Activated CD4-positive, alpha-beta T cell treated with anti-CD3 and anti-CD28 coated beads for 48 hours (primary cell): ENCODE measurements at places on chromosomes 4 and X.

GRCh38 chr4:169773889-169774288 is 16.1 kb upstream of the HPF1 start:
- DNase-seq: no peak

- no peak for DNase-seq
Observed at GRCh38 chr4:158129694-158130093, 43.1 kb downstream of the GASK1B start.

DNA sequence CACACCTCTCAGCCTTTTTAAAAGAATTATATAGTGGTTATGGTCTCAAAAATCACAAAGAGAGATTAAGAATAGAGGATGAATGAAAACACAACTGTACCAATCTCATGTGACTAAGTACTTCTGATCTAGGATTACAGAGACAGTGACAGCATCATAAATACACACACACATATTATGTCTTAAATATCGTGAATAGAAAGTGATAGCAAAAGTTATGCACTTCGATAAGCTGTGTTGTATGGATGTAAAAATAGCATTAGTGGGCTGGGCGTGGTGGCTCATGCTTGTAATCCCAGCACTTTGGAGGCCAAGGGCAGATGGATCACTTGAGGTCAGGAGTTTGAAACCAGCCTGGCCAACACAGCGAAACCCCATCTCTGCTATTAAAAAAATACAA is 25.0 kb downstream of the GYPA start:
- DNase-seq: no peak

GRCh38 chr4:164894702-164895101 is 17.7 kb downstream of the APELA start:
- no peak for DNase-seq

- peak; percentile 6 for DNase-seq
Observed at GRCh38 chrX:15207384-15207783, 62.5 kb downstream of the ASB9 start.

DNA sequence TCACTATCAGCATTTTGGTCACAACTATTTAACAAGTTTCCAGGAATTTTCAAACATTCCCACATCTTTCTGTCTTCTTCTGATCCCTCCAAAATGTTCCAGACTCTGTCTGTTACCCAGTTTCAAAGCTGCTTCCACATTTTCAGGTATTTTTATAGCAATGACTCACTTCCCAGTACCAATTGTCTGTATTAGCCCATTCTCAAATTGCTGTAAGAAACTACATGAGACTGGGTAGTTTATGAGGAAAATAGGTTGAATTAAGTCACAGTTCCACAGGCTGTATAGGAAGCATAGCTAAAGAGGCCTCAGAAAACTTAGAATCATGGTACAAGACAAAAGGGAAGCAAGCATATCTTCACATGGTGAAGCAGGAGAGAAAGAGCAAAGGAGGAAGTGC is 475.0 kb upstream of the PCDH7 start:
- DNase-seq: no peak

DNA sequence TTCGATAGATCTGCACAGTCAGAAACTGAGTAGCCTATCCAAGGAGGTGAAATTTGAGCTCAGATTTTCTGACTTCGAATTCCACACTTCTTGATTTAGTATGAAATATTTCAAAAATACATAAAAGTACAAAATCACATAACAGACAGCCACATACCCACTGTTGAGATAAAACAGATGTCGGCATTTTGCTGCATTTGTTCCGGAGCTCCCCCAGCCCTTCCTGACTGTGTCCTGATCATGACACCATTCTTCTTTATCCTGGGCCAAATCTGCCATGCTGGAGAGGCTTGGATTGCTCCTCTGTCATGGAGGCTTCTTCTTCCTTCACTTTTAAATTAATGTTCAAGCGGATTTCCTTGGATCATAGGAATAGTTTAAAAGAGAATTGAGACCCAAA is 124.2 kb upstream of the RBPJ start:
- no peak for DNase-seq

- no peak for DNase-seq
Observed at GRCh38 chr4:66357316-66357715, 687.0 kb upstream of the EPHA5 start.

- no peak for DNase-seq
Observed at GRCh38 chr4:4247696-4248028, 361 bp downstream of the TMEM128 start.

GRCh38 chrX:97616883-97617530 is 733.3 kb downstream of the RPA4 start:
- peak; percentile 5 for DNase-seq

- no peak for DNase-seq
Observed at GRCh38 chr4:26452565-26453531, 37.4 kb downstream of the CCKAR start.

DNA sequence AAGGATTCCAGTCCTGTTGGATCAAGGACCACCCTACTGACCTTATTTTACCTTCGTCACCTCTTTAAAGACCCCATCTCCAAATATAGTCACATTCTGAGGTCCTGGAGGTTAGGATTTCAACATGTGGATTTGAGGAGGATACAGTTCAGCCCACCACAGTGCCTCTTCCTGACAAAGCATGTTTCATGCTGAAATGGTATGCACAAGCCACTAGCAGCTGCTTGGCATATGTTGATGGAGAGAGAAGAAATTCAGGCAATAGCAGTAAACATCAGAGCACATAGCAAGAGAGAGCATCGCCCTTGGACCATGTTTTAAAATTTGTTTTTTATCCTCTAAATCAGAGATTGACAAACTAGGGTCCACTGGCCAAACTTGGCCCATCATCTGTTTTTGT is 172.1 kb downstream of the PRKX start:
- no peak for DNase-seq

DNA sequence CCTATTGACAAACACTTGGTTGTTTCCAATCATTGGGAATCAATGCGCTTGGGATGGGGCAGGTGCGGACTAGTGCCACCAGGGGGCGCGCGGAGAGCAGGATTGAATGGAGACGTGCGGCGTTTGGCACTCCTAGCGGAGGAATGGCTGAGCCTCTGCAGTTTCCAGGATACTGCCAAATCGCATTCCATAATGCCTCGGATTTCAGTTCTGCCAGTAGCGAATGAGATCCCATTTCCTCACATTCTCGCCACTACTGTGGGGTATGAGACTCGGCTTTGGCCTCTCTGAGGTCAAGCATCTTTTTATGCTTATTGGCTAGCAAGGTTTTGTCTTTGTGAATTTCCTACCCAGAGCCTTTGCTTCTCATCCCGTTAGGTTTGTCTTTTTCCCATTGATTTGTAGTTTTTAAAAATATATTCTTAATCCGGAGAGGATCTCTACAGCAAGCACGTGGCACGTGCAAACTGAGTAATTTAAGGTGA is 28.7 kb downstream of the CLDN34 start:
- peak; percentile 81 for DNase-seq

- no peak for DNase-seq
Observed at GRCh38 chrX:125402807-125403206, 83.1 kb downstream of the TEX13C start.

GRCh38 chrX:56805399-56805798 is 76.4 kb downstream of the NBDY start:
- no peak for DNase-seq

GRCh38 chrX:31608638-31609037 is 536.8 kb upstream of the FTHL17 start:
- no peak for DNase-seq

- no peak for DNase-seq
Observed at GRCh38 chr4:20106921-20107320, 144.8 kb upstream of the SLIT2 start.

DNA sequence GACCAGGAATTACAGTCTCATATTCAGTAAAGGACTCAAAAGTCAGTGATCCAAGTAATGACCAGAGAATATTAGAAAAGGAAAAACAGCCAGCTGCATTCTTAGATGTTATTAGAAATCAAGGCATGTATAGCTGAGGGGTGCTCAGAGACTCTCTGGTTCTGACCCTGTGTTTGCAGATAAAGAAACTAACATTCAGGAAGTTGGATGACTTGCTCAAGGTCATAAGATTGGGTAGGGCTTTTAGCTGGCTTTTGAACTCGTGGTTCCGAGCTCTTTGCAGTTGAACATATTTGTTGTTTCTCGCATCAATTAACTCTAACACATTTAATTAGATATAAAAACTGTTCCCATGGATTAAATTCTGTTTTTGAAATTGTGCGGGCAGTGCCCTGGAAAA is 62.5 kb upstream of the ENPP6 start:
- no peak for DNase-seq

- no peak for DNase-seq
Observed at GRCh38 chr4:88792268-88792781, 94.7 kb upstream of the NAP1L5 start.

DNA sequence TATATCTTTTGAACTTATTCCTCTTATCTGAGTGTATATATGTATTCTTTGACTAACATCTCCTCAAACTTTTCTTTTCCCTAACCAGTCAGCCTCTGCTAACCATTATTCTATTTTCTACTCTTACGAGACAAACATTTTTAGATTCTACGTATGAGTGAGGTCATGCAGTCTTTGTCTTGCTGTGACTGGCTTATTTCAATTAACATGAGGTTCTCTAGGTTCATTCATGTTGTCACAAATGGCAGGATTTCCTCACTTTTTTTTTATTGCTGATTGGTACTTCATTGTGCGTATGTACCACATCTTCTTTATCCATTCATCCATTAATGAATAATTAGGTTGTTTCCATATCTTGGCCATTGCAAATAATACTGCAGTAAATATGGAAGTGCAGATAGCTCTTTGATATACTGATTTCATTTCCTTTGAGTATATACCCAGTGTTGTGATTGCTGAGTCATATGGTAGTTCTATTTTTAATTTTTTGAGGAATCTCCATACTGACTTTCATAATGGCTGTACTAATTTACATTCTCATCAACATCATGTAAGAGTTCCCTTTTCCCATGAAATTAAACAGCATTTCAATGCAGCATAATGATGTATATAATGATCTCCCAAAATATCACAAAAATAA is 80.1 kb downstream of the HS3ST1 start:
- DNase-seq: no peak

- DNase-seq: no peak
Observed at GRCh38 chr4:13118633-13119032, 365.5 kb downstream of the RAB28 start.

GRCh38 chrX:142001934-142002333 is 98.2 kb downstream of the MAGEC1 start:
- DNase-seq: no peak

- no peak for DNase-seq
Observed at GRCh38 chrX:119636419-119636818, 30.2 kb upstream of the NKRF start.

DNA sequence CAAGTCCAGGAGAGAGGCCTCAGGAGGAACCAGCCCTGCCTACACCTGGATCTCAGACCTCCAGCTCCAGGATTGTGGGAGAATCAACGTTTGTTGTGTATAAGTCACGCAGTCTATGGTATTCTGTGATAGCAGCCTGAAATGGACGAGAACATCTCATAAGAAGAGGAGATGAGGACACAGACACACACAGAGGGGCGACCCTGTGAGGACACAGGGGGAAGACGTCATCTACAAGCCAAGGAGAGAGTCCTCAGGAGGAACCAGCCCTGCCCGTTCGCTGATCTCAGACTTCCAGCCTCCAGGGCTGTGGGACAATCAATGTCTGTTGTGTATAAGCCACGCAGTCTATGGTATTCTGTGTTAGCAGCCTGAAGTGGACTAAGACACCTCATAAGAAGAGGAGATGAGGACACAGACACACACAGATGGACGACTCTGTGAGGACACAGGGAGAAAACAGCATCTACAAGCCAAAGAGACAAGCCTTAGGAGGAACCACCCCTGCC is 20.3 kb downstream of the P2RY8 start:
- DNase-seq: no peak

- no peak for DNase-seq
Observed at GRCh38 chr4:20195071-20195885, 56.4 kb upstream of the SLIT2 start.

GRCh38 chr4:12446256-12446655 is 1017.6 kb upstream of the HS3ST1 start:
- DNase-seq: no peak

DNA sequence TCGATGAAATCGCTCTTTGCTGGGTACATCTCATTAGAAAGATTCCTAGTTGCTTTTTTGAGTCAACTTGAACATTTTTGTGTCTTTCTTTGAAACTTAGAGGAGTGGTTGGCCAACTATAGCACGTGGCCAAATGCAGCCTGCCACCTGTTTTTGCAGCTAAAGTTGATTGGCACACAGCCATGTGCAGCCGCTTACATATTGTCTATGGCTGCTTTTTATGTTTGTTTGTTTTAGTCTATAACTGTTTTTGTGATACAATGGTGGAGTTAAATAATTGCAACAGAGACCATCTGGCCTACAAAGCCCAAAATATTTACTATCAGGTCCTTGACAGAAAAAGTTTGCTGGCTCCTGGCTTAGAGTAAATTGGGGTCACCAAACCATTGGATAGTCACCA is 86.3 kb downstream of the CLCN4 start:
- no peak for DNase-seq

DNA sequence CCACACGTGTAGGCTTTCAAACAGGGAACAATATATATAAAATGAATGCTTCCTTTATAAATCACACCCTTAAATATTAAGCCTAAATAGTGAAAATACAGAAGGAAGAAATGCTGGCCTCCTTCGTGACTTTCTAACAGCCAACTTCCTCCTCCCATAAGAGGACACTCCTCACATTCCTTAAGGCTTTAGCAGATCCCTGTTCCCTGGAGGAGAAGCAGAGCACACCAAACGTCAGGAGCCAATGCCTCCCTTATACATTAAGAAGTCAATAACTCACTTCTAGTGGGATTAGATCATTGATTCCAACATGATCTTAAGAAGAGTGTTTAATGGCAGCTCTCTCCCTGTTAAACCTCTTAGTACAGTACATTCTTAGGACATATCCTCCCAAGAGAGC is 108.4 kb upstream of the FAM241A start:
- no peak for DNase-seq

DNA sequence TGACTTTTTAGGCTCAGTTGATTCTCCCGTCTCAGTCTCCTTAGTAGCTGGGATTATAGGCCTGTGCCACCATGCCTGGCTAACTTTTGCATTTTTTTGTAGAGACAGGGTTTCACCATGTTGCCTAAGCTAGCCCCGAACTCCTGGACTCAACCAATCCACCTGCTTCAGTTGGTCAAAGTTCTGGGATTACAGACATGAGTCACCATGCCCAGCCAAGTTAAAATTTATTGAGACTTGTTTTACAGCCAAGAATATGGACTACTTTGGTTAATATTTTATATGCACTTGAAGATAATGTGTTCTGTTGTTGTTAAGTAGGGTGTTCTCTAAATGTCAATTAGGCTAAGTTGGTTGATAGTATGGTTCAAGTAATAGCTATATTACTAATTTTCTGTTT is 58.7 kb downstream of the CYTL1 start:
- DNase-seq: no peak

- DNase-seq: no peak
Observed at GRCh38 chr4:23959396-23960148, 69.7 kb upstream of the PPARGC1A start.
